ENCODE measurements at places on chromosomes 1 and 21.

DNA sequence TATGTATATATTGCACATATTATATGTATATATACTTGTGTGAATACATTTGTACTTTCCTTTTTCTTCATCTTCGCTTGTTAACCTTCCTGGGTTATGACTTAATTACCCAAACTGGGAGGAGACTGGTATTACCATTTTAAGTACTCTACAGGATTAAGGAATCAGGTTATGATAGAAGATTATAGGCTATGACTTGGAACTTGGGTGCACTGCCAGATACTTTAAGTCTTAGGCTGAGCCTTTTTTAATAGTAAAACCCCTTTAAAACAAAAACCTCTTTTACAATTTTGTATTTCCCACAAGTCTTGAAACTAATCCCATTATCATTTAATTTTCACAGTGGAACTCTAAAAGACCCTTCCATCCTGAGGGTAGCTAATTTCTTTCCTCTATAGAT is 6.0 kb downstream of the BRWD1 start:
- DNase-seq = no peak

DNA sequence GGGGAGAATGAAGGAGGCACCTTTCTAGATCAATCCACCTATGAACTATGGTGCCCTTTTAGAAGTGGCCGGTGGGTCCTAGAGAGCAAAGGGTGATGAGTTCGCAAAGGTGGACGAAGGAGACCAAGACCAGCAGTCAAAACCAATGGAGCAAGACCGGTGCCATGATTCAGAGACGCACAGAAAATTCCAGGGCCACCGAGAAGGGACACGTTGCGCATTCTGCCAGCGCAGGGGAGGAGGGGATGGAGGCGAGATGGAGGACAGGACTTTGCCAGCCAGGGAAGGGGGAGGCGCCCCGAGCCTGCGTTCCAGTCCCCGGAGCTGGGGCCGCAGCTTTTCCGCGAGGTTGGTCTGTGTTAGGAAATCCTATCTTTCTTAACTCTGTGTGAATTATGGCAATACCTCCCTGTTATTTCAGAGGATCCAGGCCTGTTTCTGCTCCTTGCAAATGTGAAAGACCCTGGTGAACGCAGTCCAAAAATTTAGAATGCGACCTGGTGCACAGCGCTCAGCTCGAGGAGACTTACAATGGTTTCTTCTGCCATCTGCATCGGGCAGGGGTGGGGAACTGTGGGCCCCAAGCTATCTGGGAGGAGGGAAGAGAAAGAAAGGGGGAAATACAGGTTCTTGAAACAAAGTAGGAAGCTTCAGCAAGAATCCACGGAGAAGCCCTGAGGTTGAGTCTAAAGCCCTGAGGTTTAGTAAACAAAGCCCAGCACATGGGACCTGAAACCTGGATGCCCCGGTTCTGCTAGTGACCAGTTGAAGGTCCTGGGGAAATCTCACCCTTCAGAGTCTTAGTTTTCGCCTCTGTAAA is 129.4 kb downstream of the MRPS6 start:
- DNase-seq = no peak

DNA sequence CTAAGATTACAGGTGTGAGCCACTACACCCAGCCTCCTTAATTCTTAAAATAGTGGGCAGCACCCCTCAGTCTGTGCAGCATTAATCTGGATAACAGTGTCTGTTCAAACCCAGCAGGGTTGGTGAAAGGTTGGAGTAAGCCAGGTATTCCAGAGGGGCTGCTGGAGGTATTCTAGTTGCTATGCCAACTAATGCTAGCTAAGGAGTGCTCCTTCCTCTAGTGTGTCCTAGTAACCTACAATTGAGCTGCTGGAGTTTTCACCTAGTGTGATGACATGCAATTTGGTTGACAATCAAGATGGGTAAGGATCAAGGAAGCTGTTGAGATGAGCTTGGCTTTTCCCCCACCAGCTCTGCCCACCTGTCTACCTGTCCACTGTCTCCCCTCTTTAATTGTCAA is 100.2 kb upstream of the IPO9 start:
- DNase-seq = no peak

DNA sequence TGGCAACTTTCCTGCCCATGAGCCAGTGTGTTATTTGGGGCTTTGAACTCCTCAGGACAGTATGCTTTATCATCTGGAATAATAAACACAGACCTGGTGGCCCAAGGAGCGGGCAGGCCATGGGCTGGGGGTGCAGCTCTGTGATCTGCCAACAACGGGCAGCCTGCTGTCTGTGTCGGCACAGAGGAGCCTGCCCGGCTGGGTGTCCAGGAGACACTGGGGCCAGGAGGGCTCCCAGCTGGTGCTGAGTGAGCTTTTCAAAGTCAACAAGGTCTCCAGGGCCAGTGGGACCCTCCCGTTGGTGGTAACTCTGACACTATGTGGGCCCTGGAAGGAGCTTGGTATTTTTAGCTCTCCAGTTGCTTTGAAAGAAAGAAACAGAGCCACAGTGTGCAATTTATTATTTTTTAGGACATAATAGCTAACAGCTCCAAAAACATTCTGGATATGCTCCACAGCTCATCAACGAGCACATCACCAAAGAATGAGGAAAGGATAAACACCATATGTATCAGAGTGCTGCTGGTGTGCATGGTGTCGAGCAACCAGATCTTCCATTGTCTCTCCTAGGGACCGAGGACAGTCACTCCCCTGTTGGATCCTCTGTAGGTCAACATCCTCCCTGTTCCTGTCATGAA is 488.7 kb upstream of the USP24 start:
- DNase-seq = no peak

DNA sequence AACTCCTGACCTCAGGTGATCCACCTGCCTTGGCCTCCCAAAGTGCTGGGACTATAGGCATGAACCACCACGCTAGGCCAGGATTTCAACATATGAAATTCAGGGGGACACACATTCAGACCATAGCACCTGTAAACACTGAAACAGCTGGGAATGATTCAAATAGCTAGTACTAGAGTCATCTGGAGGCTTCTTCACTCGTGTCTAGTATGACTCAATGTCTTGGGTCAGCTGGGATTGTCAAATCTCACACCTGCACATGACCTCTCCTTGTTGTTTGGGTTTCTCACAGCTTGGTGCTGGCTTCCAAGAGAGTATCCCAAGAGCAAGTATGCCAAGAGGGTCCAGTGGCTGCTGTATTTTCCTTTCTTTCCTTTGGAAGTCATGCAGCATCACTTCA is 75.1 kb downstream of the PGM1 start:
- DNase-seq = no peak
